Stimulated activated CD4-positive, alpha-beta T cell treated with anti-CD3 and anti-CD28 coated beads, Interleukin-1b, Interleukin-23, amount 100 ng/mL, for 24 hours (primary cell): ENCODE measurements at places on chromosomes 12 and 14.

GRCh38 chr14:94840467-94840866 lies 70.6 kb upstream of the GSC start:
- no peak for DNase-seq

GRCh38 chr14:42475289-42475688 lies 868.6 kb downstream of the LRFN5 start:
- no peak for DNase-seq

DNA sequence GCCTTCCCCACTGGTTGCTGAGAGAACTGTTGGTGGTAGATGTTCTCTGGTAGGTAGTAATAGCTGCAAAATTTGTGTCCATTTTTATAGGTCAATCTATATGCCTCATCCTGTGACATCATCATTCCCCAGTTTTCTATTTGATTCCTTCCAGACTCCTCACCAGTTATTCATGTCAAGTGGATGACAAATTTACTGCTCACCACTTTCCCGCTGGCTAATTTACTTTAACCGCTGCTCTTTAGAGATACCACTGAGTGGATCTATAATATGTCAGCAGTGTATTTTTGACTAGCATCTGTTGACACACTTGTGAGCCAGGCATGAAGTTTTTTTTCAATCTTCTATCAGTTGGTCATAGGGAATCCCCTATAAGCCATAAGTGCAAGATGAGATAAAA lies 24.6 kb downstream of the GPR65 start:
- DNase-seq = no peak

- DNase-seq = no peak
Measured at GRCh38 chr12:16607906-16608775, 2.2 kb upstream of the LMO3 start.

- no peak for DNase-seq
Measured at GRCh38 chr14:81261176-81261575, 40.4 kb upstream of the GTF2A1 start.

GRCh38 chr14:42671636-42672035 lies 1065.0 kb downstream of the LRFN5 start:
- DNase-seq = no peak

- no peak for DNase-seq
Measured at GRCh38 chr14:102924632-102925588, 2.4 kb downstream of the AMN start.

- DNase-seq = no peak
Measured at GRCh38 chr12:64427988-64428387, 23.8 kb downstream of the XPOT start.

DNA sequence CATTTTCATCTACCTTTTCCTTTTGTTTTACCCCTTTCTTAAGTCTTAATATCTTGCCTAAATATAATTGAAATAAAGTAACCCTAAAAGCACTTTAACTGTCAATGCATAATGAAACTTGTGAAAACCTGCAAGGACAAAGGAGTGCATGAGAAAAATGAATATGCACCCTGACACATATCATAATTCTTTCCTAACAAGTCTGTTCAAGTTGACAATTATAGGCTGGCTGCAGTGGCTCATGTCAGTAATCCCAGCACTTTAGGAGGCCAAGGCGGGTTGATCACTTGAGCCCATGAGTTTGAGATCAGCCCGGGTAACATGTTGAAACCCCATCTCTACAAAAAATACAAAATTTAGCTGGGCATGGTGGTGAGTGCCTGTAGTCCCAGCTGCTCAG lies 65.4 kb downstream of the FGD6 start:
- DNase-seq = no peak

GRCh38 chr14:76993752-76994151 lies 34.8 kb downstream of the IRF2BPL start:
- DNase-seq = no peak

DNA sequence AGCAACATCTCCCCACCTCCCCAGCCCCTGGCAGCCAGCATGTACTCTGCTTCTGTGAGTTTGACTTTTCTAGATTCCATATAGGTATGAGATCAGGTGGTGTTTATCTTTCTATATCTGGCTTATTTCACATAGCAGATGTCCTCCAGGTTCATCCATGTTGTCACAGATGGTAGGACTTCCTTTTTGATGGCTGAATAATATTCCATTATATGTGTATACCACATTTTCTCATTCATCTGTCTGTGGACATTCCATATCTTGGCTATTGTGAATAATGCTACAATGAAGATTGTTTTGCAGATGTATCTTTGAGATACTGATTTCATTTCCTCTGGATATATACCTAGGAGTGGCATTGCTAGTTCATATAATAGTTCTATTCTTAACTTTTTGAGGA lies 18.4 kb downstream of the ALKBH2 start:
- no peak for DNase-seq

- DNase-seq = no peak
Measured at GRCh38 chr12:74535536-74535935, 2.1 kb upstream of the ATXN7L3B start.

- DNase-seq = no peak
Measured at GRCh38 chr12:43038991-43039390, 449.4 kb upstream of the PRICKLE1 start.

DNA sequence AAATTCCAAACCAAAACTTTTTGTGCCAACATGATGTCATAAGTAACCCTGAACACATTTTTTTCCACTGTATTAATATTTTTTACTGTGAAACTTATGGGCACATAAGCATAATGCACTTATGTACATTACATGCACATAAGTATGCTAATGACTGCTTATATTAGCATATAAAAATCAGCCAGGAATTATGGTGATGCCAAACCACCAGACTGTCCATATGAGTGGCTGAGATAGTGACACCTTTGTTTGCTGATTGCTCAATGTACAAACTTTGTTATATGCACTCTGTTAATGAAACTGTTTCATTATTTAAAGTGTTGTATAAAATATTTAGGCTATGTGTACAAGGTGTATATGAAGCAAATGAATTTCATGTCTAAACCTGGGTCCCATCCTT lies 32.3 kb downstream of the USP44 start:
- DNase-seq = no peak

- DNase-seq = no peak
Measured at GRCh38 chr14:102075155-102075554, 11.7 kb downstream of the HSP90AA1 start.

DNA sequence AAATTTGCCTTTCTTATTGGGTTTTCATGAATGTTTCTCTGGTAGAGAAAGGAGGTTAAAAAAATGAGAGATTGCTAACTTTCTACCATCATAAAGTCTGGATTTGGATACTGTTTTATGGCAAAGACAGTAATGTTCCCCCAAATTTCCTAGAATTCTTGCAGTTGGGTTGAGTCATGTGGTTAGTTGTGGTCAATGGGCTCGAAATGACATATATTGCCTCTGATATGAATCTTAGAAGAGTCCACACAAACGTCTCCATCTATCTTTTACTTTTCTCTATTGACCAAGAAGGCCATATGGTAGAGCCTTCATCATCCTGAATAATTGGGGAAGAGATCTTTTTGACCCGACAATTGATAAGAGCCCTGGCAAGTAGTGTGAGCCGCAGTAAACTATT lies 119.5 kb upstream of the PMCH start:
- no peak for DNase-seq

- DNase-seq = no peak
Measured at GRCh38 chr12:24947541-24948419, 1.1 kb downstream of the BCAT1 start.

DNA sequence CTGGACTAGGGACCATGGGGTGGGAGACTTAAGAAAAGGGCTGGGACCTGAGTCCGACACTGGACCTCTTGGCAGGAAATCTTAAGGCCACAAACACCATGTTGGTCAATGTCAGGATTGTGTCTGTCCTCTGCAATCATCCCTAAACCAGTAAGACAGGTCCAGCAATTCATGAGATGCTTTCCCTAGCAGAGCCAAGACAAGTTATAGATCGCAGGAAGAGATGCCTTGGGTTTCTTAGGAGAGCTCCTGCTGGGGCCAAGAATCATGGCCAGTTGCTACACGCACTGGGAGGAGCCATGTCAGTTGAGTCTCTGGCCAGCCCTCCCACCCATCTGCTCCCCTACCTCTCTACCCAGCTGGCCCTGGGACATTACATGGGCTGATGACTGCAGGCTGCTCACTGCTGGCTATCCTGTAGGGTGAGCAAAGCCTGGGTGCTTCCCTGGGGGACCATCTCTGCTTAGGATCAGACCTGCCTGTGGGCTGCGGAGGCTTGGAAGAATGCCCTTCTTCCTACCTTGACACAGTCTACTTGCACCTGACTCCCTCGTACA lies 14.2 kb downstream of the PLEKHH1 start:
- DNase-seq = no peak

DNA sequence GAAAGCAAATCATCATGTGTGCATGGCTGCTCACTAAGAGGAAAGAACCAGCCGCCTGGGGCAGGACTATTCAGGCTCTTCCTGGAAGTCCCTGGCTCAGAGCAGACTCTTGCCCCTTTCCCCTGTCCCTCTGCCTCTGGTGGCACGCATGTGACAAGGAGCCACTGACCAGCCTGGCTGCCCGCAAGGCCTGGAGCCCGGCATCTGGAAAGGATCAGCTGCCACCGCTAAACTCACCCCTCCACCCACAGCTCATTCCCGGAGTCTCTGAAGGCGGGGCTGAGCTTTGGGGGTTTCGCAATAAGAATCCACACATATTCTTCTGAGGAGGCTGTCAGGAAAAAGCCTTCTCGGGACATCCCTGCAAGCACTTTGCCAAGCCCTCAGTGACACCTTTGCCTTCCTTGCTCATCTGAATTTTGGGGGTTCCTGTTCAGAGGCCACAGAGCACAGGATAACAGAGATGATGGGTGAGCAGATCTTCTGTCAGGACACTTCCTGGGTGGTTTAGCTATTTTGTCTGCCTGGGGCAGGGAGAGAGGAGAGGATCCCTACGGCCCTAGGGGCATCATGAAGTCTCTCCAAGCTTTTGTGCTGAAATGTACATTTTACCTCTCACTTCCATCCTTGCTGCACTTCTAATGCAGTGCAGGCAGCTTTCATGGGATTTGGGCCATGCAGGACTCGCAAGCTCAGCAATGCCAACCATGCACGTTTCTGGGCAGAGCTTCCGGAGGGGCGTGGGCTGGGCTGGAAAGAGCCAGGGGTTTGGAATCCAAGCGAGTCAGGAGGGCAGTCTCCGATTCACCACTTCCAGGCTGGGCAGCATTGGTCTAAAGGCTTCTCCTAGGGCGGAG lies 124.8 kb upstream of the MAP1LC3B2 start:
- DNase-seq = no peak

GRCh38 chr12:19166387-19166786 lies 36.9 kb downstream of the PLEKHA5 start:
- DNase-seq = no peak
